Hematopoietic multipotent progenitor cell treated with erythropoietin and hydrocortisone succinate and interleukin-3 and kit ligand, for 6 days (in vitro differentiated cells): ENCODE measurements at places on chromosomes 12 and 14.

GRCh38 chr12:32536000-32536345 lies 136.6 kb downstream of the FGD4 start:
- no peak for DNase-seq

GRCh38 chr12:121512561-121512960 lies 68.3 kb downstream of the KDM2B start:
- no peak for DNase-seq

DNA sequence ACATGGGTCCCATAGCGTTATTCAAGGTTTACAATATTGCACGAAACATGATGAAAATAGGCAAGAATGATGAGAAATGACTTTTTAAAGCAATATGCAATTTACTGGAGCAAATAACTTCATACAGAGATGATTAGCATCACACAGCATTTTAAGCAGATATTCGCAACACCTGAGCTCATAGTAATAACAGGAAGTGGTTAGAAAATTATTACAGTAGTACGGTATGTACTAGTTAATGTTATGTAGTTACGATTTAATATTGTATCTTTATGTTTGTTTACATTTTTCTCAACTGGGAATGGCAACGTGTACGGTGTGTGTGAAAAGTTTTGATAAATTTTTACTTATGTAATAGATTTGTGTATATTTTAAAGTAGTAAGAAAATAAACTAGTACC lies 102.6 kb downstream of the OSBPL8 start:
- DNase-seq, result no peak

DNA sequence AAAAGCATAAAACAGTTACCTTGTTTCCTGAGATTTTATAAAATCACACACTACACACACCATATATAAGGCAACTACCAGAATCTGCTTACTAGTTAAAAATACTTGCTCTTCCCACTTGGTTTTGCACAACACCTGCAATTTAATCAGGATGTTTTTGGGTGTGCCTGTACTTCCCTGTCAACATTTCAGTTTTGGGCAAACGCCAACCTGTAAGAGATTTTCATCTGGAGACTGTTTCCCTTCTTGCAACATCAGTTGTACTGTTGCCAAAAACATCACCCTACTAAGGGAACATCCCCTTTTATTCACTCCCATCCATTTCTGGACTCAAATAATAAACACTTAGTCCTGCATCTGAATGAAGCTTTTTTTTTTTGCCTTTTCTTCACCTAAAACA lies 172.3 kb downstream of the DUSP6 start:
- DNase-seq, result peak; percentile 67

DNA sequence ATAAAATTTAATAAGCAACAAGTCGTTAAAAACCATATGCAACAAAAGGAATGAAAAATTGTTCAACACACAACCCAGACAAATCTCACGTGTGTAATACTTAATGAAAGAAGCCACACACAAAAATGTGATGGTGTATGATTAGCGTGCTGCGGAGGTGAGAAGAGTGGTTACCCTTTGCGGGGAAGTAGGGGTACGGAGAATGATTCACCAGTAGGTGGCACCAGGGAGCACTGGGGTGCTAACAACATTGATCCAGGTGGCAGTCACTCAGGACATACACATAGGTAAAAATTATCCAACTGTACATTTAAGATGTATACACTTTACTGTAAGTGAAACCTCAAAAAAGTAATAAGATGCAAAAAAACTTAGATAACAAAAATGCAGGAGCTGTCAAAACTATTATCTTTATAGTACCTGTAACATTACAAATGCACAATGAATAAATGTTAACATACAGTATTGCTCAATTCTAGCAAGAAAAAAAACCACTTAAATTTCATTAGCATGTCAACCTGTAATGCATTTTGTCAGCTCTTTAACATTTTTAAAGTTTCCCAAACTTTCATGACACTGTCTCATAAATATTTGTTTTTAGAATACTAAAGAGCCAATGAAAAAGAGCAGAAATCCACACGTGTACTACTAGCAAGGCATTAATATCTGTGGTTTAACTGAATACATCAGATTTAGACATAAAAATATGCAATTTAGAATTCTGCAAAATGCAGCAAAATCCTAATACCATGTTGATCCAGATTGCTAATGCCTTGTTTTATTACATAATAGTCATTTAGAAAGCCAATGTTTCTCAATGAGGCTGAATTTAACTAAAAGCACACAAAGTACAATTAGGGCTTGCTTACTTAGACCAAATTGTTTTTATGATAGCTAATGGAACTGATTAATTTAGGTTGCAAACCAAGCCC lies 46.7 kb downstream of the TMCC3 start:
- DNase-seq, result peak; percentile 76

GRCh38 chr12:52183971-52184370 lies 7.8 kb downstream of the KRT80 start:
- no peak for DNase-seq

DNA sequence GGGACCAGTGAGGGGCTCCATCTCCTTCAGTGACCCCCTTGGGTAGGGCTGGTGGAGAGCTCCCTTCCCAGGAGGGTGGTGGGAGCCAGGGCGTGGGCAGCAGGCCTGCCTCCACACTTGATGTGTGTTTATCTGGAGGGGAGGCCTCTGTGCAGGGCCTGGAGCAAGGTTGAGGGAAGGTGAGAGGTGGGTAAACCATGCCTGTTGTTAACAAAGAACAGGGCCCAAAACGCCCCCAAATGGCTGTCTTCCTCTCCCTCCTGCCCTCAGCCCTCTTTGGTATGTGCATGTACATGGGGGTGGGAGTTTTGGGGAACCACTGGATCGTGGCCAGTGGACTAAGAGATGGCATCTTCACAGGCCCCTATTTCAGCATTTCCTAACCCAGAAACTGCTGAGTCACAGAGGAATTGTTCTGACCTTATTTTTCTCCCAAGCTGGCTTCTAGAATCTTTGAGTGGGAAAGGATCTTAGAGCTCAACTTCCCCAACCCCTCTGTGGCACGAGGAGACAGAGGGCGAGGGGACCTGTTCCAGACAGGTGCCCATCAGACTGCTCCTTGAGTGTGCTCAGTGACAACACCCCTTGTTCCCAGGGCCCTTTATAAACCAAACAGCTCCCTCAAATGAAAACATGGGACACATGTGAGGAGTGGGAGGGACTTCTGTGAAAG lies 3.6 kb downstream of the SLC48A1 start:
- DNase-seq, result peak; percentile 72

DNA sequence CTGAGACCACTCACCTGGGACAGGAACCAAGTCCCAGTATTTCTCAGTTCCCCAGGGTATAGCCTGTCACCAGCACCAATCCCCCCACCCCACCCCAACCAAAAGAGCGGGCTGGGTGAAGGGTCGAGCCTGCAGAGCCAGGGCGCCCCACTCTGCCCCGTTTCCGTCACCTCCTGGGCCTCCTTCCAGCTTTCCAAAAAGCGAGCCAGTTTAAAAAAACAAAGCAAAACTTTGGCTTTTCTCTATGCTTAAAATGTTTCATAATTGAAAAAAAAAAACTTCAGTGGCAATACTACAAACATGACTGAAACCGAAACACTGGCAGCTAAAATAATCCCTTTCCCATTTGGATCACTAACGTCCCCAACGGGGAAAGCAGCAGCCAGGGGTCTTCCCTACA lies 7.5 kb downstream of the CAMKK2 start:
- no peak for DNase-seq

DNA sequence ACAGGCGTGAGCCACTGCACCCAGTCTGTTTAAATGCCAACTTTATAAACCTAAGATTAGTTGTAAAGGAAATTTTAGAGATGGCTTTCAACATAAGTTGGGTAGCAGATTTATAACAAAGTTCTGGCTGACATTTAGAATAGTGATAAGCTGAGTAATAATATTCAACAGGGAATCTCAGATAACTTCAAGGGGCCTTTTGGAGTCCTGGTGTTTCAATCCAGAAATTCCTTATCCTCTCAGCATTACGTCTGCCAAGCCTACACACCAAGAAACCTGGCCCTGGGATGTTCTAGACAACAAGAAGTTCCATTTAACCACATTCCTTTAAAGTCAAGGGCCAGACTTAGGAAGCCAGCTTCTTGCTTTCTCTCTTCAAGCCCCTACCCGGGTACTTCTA lies 59.5 kb upstream of the DYRK2 start:
- DNase-seq, result no peak

DNA sequence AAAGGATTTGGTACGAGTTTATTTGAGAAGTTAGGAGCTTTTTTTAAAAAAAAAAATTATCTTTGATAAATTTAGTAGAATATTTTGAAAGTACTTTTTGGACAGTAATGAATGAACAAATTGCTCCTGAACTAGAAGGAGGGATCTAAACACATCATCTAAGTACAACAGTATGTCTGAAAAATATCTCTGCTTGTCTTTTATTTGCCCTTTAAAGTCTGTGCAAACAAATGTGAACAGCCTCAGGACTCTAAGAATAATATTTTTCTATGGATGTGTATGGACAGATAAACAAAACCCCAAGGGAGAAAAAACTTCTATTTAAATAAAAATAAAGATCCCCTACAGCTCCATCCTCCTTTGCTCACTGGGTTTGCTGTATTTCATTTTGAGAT lies 19.5 kb downstream of the FBXL14 start:
- DNase-seq, result no peak

- no peak for DNase-seq
Measured at GRCh38 chr12:93010461-93010860, 81.4 kb upstream of the EEA1 start.

GRCh38 chr12:131114942-131115584 lies 161.4 kb downstream of the ADGRD1 start:
- DNase-seq, result no peak

GRCh38 chr14:35287431-35288013 lies 4.7 kb upstream of the PSMA6 start:
- peak; percentile 50 for DNase-seq
